ENCODE measurements at places on chromosomes 16 and 17.

- DNase-seq = no peak
These were observed 9.0 kb downstream of the ATAD5 start for GRCh38 chr17:30840771-30841170.

- no peak for DNase-seq
These were observed 4.9 kb downstream of the RPAIN start for GRCh38 chr17:5424909-5425308.

- no peak for DNase-seq
These were observed 123.7 kb upstream of the CCL2 start for GRCh38 chr17:34131386-34131785.

- no peak for DNase-seq
These were observed 2.3 kb downstream of the BANP start for GRCh38 chr16:87953308-87954215.

- DNase-seq = no peak
These were observed 16.2 kb downstream of the GPRC5B start for GRCh38 chr16:19868421-19868820.

GRCh38 chr17:42924891-42925290, 24.3 kb downstream of the G6PC1 start:
- DNase-seq = no peak

GRCh38 chr16:66390346-66391108, 24.0 kb downstream of the CDH5 start:
- DNase-seq = no peak

GRCh38 chr16:8375232-8375587, 215.1 kb downstream of the TMEM114 start:
- no peak for DNase-seq

DNA sequence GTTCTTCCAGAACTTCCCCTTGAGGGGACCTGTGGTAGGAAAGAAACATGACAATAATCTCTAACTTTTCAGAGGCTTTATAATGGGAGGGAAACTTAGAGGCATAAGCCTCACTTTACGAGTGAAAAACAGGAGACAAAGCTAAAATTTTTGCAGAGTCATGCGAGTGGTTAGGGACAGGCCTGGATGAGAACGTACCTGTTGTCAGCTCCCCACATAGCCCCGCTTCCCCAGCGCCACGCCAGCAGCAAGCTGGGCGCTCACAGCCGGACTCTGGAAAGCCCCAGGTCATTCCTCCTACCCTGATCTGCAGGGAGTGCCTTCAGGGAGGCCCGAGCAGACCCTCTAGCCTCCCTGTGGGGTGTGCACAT, 53.6 kb downstream of the LDHD start:
- no peak for DNase-seq

GRCh38 chr16:69508033-69508755, 57.6 kb upstream of the NFAT5 start:
- no peak for DNase-seq

All from HS-27A (cell line).